ENCODE measurements at places on chromosomes 11 and 22.
A peak's percentile ranks its signal among the peaks of the same experiment; 100 is the strongest.

GRCh38 chr11:46112961-46113607 lies 8.2 kb downstream of the PHF21A start:
- DNase-seq: no peak

- DNase-seq: no peak
These were observed 49.3 kb downstream of the IGLL1 start for GRCh38 chr22:23530766-23531282.

DNA sequence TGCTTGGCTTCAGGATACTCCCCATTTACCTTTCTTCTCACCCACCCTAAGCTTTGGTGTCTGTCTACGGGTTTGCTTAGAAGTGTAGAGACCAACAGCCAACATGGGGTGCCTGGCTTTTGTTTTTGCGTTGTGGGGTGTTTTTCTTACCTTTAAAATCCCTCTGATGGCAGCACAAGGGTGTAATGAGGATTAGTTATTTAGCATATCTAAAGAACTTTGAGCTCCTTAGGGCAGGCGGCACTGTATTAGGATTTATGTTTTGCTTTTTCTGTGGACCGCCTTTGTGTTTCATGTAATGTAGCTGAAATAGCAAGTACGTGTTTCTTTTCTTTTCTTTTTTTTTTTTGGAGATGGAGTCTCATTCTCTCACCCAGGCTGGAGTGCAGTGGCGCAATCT lies 8.9 kb downstream of the AP2A2 start:
- no peak for DNase-seq

GRCh38 chr11:126748793-126749192 lies 251.8 kb downstream of the KIRREL3 start:
- no peak for DNase-seq

DNA sequence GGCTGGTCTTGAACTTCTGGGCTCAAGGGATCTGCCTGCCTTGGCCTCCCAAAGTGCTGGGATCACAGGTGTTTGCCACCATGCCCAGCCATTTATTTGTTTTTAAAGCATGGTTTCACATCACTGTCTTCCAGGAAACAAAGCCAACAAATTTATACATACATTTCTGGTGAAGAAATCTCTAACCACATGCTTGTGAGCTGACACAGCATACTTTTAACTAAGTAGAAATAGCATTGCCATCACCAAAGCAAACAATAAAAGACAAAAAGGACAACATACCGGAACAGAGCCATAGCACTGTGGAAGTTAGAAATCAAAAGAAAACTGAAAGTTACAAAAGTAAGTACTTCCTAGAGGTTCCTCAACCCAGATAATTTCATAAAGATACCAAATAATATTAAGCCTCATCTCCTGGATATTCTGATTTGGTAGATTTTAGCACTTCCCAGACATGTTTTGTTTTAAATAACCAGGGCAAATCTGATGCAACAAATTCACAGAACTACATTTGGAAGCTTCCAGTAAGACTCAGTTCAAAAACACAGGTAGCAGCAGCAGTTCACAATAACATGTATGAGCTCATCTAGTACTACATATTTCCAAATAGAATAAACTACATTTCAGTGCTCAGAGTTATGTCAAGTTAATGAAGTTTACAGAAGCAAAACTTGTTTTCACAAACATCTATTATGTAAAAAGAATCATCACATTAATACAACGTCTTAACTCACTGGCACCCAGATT lies 70.6 kb downstream of the RRAS2 start:
- no peak for DNase-seq

DNA sequence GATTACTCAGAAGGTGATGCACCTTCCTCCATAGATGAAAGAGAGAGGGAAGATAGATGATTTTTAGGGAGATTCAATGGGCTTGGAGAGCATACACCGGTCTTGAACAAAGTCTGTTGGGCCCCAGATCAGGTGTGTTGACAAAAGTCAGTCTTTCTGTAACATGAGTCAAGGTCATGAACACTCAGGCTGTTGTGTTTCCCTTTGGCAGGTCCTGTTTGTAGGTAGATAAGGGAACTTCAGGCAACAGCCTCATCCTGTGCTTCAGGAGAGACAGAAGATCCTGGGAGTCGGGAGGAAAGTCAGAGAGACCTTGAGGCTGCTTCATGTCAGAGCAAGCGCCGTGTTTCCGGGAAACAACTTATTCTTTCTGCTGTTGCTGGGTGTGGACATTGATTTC lies 703.1 kb downstream of the BRD1 start:
- no peak for DNase-seq

DNA sequence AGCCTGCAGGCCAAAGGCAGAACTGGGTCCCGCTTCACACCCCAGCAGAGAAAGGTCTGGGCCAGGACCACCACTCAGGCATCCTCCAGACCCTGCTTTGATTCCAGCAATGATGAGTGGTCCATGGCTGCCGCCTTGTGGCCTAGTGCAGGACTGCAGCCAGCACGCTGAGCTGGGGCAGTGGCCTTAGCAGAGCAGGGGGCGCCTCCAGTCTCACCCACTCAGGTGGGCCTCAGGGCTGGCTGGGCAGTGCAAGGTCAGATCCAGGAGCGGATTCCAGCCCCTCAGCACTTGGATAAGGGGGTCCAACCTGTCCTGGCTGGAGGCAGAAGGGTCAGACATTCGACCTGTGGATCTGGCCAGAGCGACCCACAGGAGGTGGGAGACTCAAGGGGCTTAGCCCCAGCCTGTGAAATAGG lies 9.6 kb upstream of the PDE2A start:
- peak; percentile 43 for DNase-seq

Measured in stimulated activated CD4-positive, alpha-beta T cell treated with anti-CD3 and anti-CD28 coated beads, TNF-alpha, amount 100 ng/mL, for 4 hours (primary cell).